ENCODE measurements at places on chromosomes 5 and 9. TPM values are rescaled to one million over a fixed set of nuclear protein-coding genes. Genes with fewer than 3 reads are reported as not detected.

DNA sequence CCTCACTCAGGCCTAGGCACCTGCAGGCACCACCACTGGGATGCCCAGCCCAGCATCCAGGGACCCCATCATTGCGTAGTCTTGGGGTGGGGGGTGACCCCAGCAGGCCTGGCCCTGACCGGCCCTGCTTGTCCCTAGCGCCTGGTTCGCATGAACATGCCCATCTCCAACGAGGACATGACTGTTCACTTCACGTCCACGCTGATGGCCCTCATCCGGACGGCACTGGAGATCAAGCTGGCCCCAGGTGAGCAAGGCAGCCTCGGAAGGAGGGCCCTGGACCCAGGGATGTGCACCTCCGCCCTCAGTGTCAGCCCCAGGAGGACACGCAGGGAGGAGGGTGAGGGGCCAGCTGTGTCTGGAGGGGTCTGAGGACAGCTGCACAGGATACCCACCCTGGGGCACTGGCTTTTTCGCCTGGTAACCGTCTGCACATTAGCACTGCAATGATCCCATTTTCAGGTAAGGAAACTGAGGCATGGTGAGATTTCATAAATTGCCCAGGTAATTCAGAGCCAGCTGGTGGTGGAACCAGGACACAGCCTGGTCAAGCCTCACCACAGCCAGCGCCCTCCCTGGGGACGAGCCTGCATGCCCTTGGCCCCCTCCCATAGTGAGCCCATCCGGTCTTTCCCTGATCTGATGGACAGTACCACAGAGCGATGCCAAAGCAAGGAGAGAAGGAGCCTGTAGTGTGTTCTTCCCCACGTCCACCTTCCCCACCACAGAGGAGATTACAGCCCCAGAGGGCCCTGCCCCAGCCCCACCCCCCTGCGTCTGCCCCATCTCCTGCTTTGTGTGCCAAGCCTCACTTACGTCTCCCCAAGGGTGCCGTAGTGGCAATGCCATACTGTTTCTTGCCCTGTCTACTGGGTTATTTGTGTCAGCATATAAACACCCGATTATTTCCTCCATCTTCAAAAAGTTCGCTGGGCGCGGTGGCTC, 228.3 kb downstream of the CACNA1B start:
- no peak for DNase-seq

GRCh38 chr5:84292000-84292642, 92.6 kb downstream of the EDIL3 start:
- no peak for DNase-seq

- DNase-seq, result peak; percentile 53
Measured at GRCh38 chr5:122187426-122187825, 58.1 kb downstream of the ZNF474 start.

DNA sequence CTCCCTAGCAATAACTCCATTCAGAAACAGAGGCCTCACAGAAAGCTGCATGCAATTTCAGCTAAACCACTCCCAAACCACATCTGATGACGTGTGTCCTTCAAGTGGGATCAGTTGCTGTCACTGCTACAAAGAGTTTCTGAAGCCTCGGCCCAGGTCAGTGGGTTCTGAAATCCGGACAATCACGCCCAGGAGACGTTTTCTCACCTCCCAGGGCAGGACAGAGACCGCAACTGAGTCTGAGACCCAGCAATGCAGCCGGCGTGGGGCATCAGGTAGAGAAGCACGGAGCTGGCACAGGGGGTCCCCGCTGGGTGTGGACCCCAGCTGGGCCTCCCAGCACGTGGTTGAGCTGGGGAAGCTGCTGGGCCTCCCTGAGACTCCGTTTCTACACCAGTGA, 2.6 kb upstream of the UBE2QL1 start:
- DNase-seq, result no peak

GRCh38 chr5:95969651-95970358, 8.2 kb upstream of the ELL2 start:
- no peak for DNase-seq

DNA sequence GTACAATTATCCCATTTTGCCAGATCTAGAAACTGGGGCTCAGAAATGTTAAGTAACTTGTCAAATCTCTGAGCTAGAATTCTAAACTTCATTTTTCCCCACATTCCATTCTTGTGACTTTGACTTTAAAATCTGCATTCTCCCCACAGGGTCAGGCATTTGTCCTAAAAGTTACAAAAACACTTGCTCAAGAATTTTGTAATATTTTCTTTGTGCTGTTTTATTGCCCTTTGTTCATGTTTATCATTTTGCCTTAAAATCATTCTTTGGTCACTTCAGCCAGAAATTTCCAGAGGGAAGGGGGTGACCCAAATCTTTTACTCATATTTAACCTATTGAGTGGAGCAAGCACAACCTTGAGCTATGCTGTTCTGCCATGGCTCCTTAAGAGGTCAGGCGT, 120.1 kb upstream of the CCL21 start:
- no peak for DNase-seq

GRCh38 chr9:14256588-14256987, 57.4 kb downstream of the NFIB start:
- DNase-seq, result no peak

- no peak for DNase-seq
Measured at GRCh38 chr5:42991404-42992087, 48.6 kb downstream of the ANXA2R start.

DNA sequence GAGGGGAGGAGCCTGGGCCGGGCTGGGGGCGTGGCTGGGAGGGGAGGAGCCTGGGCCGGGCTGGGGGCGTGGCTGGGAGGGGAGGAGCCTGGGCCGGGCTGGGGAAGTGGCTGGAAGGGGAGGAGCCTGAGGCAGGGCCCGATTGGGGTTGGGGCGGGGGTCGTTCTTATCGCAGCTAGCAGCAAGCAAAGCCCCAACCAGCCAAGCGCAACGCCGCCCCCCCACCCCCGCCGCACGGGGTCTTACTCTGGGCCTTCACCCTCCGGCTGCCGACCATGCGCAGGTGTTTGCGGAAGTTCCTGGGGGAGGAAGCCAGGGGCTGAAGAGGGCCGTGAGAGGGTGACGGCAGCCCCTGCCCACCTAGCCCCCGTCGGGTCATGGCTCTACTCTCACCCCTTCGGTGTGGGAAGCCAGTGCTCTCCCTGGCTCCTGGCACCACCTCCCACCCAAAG, 5.0 kb downstream of the NSMF start:
- no peak for DNase-seq

DNA sequence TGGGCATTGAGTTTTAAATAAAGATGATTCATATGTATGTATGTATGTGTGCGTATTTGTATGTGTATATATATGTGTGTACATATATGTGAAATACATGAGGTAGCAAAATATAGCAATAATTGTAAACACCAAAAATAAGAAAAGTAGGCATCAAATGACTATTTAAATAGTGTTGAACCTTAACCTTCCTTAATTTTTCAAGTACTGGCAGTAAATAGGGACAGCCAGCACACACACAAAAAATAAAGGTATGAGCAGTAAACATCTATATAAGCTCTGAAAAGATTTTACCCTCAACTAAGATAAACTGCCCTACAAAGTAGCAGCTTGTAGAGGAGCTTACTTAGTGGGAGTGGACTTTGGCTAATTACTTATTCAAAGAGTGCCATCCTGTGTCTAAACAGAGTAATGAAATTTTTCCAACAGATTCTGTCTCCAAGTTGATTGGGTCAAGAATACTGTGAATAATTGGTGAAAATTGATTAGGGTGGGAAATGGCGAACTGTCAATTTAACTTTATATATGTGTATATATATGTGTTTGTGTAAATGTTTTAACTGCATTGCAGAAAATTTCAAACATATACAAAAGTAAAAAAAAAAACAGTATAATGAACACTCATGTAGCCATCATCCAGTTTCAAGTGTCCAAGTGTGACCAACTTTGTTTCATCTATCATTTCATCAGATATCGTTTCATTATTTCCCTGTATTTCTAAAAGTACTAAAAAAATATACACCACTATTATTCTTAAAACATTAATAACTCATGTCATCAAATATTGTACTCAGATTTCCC, 2.0 kb upstream of the ADAMTS6 start:
- DNase-seq, result no peak

GRCh38 chr9:84163052-84163650, 177.4 kb downstream of the SLC28A3 start:
- no peak for DNase-seq

- no peak for DNase-seq
Measured at GRCh38 chr5:150065886-150066285, 20.5 kb downstream of the CSF1R start.

RIGI gene
- polyA plus RNA-seq, result 13.1 TPM

ACTBL2 gene
- 0.01 TPM for polyA plus RNA-seq

ANKRD31 gene
- 0.21 TPM for polyA plus RNA-seq

POC5 gene
- 10.5 TPM for polyA plus RNA-seq

CTXN3 gene
- polyA plus RNA-seq, result not detected

PCDHGC4 gene
- polyA plus RNA-seq, result 1.7 TPM

Measured in large intestine (tissue), 12 donors.